WTC11 (cell line): ENCODE measurements at places on chromosomes 16 and 17. TPM values are rescaled to one million over a fixed set of nuclear protein-coding genes. Genes with fewer than 3 reads are reported as not detected.
A peak's percentile ranks its signal among the peaks of the same experiment; 100 is the strongest.

GRCh38 chr17:50198026-50198669 lies 3.3 kb downstream of the COL1A1 start:
- DNase-seq = peak; percentile 64

DNA sequence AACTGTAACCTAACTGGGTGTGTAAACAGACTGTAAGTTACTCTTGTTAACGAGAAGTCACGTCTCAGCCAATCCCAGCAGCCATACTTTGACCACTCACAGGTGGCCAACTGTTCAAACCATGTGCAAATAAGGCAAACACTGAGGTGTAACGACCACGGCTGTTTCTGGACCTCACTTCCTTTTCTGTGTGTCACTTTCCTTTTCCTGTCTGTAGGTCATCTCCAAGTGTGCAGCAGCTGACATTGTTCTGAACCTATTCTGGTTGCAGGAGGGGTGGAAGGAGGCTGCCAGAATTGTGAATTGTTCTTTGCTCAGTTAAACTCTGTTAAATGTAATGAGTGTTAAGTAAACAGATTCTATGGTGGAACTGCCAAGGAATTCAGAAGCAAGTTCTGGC lies 627.4 kb downstream of the KCNJ2 start:
- no peak for DNase-seq

DNA sequence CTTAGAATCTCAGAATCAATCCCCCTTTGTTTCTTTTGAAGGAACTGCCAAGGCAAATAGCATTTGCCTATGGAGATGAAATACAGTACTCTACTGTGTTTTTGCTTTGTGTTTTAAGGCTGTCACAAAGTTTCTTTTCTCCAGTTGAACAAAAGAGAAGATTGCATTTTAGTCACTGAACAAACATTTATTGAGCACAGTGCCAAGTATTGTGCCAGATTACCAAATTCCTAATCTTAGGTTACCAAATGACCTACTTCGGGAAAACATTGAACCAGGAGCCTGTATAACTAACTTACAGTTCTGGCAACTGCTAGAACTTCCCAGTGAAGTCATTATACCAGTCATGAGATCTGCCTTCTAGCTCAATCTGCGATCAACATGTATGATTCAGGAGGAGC lies 3.0 kb upstream of the UBB start:
- no peak for DNase-seq

Gene CHST6
- total RNA-seq = 20.2 to 23.2 TPM (median 23.1 TPM) in 3 replicates

GRCh38 chr16:74577882-74578366 lies 29.0 kb downstream of the GLG1 start:
- DNase-seq = no peak

- no peak for DNase-seq
These were observed 12.7 kb downstream of the MSI2 start for GRCh38 chr17:57269052-57269451.

DNA sequence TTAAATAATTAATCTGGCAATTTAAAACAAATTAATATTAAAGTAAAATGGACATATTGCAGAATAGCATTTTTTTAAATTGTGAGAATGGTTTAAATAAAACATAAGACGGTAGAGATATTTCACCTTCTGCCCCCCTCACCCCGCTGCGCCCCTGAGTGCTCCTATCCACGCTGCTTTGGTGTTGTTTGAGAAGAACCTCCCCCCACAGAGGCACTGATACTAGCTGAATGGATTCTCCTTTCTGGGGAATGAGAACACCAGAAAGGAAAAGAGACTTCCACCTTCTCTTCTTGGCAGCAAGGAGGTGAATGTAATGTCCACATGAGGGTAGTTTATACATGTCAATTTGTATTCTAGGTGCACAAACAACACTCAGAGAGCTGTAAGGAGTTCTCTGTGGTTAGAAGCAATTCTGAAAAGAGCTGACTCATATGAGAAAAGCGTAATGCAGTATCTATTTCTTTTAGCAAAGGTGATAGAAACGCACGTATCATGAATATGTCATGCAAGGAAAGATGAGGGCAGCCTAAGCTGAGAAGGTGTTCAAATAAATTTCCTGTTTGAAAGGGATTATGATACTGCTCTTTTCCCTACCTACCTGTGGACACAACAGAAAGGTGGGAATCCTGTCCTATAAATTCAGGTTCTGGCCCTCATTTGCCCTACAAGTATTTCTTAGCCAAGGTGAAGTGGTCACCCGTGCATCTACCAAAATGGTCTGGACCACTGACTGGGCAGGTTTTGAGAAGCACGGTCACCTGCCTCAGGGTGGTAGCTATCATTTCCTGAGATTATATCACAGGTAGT lies 126.9 kb downstream of the PARN start:
- no peak for DNase-seq
